NCI-H446 (cell line): ENCODE measurements at places on chromosomes 11 and 22.

DNA sequence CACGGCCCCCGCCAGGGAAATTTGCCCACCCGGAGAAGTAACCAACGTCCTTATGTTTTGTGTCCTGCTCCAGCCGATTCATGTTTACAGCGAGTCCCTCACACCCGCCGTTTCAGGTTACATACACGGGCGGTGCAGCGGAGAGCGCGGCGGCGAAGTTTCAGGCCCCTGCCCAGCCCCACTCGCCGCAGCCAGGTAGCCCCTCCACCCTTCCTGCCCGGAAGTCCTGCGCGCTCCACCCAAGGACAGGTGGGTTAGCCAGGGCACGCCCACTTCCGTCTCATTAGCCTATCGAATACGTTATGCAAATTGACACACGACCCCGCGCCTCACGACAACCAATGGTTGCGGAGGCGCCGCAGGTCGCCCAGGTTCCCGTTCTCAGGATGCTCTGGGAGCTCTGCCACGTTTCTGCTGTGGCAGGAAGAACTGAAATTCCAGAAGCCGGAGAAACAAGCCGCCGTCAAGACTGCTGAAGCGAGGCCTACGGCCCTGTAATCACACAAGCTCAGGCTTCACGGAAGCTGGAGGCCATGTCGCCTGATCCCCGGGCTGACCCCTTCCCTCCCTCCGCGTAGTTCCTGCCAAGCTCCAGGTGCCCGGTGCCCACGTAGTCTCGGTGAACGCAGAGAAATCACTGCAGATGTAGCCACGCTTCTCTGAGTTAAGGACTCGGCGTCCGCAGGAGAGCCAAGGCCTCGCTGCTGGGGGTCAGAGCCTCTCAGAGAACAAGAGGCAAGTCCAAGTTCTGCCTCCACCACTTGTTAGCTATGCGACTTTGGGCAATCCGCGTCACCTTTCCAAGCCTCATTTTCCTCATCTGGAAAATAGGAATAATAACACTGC lies 22.4 kb upstream of the MYH9 start:
- no peak for DNase-seq

GRCh38 chr22:50700387-50701075 lies 27.9 kb downstream of the SHANK3 start:
- DNase-seq = no peak

DNA sequence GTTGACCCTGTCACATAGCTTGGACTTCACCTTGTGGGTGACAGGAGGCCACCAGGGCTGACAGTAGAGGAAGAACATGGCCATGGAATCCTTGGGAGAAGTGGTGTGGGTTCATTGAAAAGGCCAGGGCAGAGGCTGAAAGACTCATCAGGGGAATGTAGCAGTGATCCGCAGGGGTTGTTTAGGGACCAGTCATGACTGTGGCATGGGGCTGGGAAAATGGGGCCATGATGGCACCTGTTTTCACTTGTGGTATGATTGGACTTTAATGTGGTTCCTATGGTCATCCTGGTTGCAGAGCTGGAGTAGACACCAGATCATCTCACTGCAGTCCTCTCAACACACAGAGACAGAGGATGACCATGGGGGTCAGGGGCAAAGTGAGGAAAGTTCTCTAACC lies 66.7 kb upstream of the MYEOV start:
- DNase-seq = no peak

GRCh38 chr11:64352099-64352994 lies 6.6 kb upstream of the RPS6KA4 start:
- no peak for DNase-seq

GRCh38 chr11:118106789-118107335 lies 20.1 kb upstream of the SMIM35 start:
- no peak for DNase-seq

DNA sequence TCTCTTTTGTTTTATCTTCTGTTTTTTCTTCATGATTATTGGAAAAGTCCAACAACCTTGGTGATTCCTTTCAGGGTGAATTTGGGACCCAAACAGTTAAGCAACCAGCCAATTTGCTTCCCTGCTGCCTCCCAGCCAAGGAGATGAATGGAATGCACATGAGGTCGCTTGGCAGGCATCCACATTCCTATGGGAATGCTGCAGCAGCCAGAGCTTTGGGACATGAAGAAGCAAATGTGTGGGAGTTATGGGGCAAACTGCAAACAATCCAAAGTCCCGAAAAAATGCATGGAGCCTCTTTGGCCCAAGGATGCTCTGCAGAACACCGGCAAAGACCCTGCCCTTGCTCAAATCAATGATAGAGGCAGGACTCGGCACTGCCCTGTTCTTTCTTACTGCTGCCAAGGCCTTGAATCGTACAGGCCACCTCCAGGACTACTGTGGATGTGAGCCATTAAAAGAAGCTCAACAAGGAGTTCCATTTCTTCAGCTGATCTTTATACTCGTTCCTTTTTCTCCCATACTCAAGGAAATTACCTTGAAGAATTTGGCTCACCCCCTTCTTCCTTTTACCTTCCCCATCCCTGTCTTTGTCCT lies 117.3 kb upstream of the TEAD1 start:
- peak; percentile 83 for DNase-seq

GRCh38 chr11:78641541-78641940 lies 66.9 kb upstream of the NARS2 start:
- DNase-seq = no peak

- no peak for DNase-seq
Observed at GRCh38 chr22:20671409-20672081, 102.4 kb upstream of the SERPIND1 start.

- DNase-seq = no peak
Observed at GRCh38 chr22:36493690-36494110, 12.3 kb upstream of the TXN2 start.

GRCh38 chr11:23725752-23726151 lies 771.1 kb upstream of the LUZP2 start:
- no peak for DNase-seq

DNA sequence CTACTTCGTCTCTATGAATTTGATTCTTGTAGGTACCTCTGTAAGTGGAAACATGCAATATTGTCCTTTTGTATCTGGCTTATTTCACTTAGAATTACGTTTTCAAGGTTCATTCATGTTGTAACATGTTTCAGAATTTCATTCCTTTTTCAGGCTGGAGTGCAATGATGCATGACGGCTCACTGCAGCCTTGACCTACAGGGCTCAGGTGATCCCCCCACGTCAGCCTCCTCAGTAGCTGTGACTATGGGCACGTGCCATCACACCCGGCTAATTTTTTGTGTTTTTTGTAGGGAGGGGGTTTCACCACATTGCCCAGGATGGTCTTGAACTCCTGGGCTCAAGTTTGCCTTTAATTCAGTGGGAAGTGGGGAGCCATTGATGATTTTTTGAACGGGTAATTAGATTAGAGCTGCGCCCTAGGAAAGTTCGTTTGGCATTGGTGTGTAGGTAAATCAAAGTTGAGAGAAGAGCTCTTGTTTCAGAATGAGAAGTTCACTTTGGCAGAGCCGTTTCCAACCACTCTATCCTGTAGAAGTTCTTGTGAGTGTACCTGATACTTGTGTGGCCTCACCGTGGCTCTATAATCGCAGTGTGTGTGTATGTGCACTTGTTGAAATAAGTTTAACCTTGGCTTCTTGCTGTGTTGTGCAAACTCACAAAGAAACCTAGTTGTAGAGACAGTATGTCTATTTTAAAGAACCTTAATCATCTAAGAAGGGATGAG lies 115.9 kb downstream of the NAV2 start:
- DNase-seq = no peak

- no peak for DNase-seq
Observed at GRCh38 chr22:20994128-20994901, 7.6 kb downstream of the THAP7 start.

DNA sequence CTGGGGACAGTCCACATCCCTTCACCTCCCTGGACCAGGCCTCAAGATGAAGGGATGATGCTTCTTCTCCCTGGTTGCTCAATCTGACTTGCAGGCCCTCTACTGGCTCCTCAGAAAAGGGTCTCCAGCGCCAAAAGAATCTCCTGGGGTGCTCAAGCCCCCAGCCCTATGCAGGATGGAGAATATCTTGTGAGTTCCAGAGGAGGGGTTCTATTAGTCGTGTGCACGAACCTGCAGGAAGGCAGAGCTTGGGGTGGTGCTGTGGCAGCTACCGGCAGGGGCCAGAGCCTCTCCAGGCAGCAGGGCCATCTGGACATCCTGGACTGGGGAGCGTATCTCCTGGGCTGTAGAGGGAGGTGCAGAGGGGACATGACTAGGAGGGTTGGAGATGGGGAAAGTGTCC lies 1339.5 kb downstream of the BRD1 start:
- peak; percentile 26 for DNase-seq

GRCh38 chr11:59212744-59213631 lies at the start of gene MPEG1:
MPEG1 (minus strand) TSS chr11:59212927; CDS start chr11:59212865, 62 bp downstream.
- no peak for DNase-seq

GRCh38 chr22:32562401-32562800 lies 87.8 kb downstream of the FBXO7 start:
- DNase-seq = no peak

DNA sequence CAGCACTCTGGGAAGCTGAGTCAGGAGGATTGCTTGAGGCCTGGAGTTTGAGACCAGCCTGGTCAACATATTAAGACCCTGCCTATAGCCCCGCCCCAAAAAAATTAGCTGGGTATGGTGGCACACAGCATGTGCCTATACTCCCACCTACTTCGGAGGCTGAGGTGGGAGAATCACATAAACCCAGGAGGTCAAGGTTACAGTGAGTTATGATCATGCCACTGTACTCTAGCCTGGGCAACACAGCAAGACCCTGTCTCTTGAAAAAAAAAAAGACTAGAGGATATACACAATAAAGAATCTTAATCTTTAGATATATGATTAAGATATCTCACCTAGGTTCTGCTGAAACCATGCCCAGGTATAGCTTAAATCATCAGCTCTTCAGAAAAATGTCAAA lies 136.7 kb downstream of the APOL5 start:
- DNase-seq = no peak

- no peak for DNase-seq
Observed at GRCh38 chr11:73245461-73245860, 26.7 kb upstream of the P2RY6 start.

DNA sequence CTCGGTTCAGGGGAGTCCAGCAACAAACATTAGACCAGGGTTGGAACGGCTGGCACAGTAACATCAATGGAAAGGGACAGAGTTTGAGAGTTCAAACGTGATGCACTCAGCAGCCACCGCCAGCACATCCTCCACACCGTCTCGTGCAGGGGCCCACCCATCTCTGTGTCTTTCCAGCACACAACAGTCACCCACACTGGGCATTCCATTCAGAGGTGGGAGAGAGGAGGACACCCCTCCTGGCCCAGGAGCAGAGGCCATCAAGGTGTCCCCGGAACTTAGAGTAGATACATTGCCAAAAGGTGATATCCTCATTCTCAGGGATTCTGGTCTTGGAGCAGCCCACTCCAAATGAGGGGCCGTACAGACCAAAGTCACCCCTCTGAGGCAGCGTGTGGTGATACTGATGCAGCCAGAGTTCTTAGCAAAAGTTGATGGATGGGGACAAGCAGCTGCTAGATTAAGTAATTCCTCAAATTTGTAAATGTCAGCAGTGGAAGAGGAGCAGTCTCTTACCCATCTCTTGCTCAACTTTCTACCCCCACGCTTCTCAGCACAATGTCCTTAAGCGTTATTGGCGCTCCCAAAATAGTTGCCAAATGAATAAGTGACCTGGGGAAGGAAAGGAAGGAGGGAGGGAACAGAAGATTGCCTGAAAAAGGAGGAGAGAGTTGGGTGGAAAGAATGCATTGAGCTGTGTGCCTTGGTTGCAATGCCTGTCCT lies 5.5 kb downstream of the SNAP29 start:
- no peak for DNase-seq

DNA sequence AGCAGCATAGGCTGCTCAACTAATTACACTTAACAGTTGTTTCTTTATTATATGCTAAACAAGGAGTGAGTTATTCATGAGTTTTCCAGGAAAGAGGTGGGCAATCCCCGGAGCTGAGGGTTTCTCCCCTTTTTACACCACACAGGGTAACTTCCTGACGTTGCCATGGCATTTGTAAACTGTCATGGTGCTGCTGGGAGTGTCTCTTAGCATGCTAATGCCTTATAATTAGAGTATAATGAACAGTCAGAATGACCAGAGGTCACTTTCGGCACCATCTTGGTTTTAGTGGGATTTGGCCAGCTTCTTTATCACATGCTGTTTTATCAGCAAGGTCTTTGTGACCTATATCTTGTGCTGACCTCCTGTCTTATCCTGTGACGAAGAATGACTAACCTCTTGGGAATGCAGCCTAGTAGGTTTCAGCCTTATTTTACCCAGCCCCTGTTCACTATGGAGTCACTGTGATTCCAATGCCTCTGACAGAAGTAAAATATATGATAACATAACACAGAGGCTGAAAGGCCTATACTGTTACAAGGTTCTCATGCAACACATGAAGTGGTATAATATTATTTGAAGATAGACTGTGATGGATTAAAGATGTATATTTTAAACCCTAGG lies 41.3 kb upstream of the RDX start:
- DNase-seq = no peak

GRCh38 chr11:77115181-77115611 lies 12.6 kb downstream of the OMP start:
- DNase-seq = no peak

GRCh38 chr11:78420255-78420764 lies 2.7 kb upstream of the GAB2 start:
- DNase-seq = peak; percentile 73

DNA sequence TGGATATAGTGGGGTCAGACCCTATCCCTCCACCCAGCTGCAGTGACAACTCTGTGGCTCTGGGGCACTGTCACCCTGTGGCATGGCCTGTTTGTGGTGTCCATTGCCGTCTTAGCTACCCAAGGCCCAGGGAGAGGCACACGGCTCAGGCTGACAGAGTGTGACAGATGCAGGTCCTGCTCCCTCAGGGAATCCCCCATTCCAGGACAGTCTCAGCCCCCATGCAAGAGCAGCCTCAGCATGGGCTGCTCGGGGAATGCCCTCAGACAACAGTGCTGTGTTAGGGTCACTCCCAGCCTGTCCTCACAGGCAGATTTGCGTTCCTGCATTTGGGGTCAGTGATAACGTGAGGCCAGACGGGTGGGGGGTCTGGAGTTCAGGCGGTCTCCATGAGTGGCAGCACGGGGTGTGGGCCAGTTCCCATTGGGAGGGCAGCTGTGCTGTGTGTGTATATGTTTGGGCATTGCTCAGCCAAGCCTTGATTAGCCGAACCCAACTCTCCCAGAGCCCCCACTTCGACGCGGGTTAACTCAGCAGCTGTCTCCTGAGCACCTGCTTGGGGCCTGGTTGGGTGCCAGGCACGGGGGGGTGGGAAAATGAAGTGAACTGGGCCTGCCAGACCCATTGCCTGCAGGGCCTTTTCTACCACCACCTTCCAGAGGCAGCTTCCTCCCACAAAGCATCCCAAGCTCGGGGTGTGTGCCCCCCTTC lies 5.3 kb upstream of the KCNQ1OT1 start:
- no peak for DNase-seq

- DNase-seq = no peak
Observed at GRCh38 chr11:64000026-64000739, 13.9 kb downstream of the OTUB1 start.
